ENCODE measurements at places on chromosomes 16 and 17.

DNA sequence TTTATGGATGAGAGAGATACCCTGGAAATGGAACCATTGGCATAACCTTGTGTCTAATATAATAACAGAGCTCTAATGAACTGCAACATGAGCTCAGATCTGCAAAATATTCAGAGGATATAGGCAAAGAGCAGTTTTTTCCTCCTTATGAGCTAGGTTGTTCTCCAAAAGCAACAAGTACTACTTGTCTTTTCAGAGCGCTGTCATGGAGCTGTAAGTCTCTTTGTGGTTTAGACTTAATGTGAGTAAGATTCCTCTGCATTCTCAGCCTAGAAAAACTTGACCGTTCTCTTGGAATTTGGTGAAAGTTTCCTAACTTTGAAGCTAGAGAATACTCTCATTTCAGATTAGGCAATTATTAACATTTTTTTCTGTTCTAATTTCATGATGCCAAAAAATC, 85.2 kb downstream of the FTO start:
- no peak for DNase-seq

DNA sequence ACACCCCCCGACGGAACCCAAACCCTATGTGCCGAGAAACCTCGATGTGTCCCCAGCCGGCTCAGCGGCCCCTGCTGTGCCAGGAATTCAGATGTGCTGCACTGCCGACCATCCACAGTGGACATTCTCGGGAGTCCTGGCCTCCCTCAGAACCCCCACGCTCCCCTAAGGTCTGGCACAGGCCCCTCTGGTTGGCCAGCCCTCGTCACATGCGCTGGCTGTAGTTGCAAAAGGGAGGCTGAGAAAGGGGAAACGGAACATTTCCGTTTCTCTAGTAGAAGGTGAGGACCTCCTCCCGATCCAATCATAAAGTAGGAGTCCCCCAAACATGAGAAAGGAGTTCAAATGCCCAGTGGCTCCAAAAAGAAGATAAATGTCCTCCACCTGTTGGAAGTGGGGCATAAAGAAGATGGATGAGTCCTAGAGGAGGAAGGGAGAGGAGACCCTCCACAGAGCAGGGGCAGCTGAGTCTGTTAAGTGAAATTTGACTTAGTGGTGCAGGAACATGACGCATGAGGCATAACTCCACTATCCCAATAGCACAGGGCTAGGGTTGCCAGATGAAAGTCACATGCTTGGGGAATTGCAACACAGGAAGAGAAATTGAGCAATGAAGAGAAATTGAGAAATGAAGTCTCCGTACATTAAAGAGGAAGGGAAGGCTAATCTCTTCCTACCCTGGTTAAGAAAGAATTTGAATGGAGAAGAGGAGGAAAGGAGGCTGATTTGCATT, 49.3 kb upstream of the WSB1 start:
- no peak for DNase-seq

- DNase-seq = no peak
Measured at GRCh38 chr17:76683011-76683755, 27.6 kb downstream of the MXRA7 start.

DNA sequence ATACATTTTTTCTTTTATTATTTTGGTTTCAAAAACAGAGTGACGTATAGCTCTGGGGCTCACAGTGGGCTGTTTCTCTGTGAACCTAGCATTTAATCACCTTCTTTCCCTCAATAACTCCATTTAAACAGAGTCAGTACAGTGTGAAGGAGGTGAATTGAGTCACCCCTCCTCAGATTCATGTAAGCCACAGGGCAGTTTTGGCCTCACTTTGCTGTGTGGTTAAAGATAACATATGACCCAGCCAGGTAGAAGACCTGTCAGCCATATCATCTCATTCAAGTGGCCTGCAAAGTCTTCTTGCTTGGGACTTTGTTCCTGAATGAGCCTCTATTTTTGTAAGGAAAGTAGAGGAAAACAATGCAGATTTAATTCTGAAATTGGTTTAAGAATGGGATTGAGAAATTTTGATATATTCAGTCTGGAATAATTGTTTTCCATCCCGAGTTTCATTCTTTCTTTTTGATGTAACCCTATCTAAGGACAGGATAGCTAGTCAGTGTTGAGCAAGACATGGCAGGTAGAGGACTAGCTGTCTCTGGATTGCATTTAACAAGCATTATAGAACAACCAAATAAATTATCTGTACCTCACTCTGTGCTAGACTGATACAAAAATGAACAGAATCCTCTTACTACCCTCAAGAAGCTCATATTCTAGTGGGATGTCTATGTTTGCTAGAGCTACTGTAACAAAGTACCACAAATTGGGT, 13.1 kb downstream of the MAP2K6 start:
- no peak for DNase-seq

- no peak for DNase-seq
Measured at GRCh38 chr17:47801176-47801765, 20.3 kb downstream of the OSBPL7 start.

DNA sequence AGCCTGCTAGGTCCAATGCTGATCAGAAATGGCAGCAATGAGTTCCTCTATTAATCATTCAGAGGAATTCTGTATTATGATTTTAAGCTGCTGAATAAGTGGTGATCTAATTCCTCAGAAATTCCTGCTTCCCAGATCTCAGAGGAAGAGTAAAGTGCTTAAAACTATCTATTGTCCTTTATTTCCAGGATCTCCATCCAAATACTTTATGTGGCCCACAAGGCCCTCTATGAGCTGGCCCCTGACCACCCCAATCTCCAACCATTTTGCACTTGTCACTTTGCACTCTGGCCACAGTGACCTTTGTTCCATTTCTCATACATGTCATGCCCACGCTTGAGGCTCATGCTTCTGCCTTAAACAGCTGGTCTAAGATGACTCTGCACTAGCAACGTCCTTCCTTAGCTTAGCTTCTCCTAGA, 93.7 kb downstream of the CA10 start:
- DNase-seq = no peak

DNA sequence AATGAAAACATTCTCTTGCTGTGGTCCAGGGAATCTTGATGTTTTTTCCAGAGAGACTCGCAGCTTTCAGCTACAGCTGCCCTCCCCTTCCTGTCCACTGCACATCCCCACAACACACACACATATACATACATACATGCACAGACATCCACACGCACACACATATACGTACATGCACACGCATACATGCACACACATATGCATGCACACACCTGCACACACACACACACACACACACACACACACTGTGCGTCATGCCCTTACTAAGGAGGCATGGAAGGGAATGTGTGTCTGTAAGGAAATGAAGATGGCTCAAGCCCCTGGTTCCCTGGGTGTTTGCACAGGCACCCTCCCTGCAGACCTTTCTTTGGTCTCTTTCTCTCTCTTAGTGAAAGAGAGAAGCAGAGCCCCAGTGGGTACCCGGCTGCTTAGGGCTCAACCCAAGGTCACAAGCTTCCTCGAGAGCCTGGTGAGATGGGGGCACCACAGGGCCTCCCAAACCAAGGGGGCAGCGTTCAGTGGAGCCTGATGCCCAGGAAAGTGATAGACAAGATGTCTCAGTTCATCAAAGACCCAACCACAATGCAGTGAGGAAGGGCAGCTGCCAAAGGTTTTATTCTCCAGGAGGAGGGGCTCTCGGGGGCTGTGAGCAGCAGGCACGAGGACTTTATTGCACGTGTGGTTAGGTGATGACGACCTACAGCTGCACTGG, 33.3 kb downstream of the TNFRSF13B start:
- no peak for DNase-seq

DNA sequence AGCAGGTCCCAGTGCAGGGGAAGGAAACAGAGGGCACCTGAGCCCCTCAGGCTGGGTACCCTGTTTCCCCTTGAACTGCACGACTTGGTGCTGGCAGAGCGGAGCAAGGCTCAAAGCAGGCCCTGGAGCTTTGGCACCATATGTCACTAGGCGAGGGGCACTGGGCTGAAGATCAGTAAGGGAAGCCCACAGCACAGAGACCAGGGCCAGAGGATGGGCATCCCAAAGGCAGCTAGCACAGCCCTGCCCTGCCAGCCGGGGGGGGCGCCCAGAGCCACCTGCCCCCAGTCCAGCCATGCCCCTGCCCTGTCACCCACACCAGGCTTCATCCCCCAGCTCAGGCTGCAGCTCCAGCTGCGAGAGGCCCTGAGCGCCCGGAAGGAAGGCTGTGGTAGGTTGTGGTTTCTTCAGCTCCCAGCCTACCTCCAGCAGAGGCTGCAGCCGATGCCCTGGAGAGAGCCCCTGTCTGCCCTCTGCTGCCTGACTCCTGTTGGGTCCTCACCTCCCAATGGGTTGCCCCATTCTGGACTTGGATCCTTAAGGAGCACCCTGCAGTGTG, 10.9 kb downstream of the NHERF1 start:
- DNase-seq = no peak

DNA sequence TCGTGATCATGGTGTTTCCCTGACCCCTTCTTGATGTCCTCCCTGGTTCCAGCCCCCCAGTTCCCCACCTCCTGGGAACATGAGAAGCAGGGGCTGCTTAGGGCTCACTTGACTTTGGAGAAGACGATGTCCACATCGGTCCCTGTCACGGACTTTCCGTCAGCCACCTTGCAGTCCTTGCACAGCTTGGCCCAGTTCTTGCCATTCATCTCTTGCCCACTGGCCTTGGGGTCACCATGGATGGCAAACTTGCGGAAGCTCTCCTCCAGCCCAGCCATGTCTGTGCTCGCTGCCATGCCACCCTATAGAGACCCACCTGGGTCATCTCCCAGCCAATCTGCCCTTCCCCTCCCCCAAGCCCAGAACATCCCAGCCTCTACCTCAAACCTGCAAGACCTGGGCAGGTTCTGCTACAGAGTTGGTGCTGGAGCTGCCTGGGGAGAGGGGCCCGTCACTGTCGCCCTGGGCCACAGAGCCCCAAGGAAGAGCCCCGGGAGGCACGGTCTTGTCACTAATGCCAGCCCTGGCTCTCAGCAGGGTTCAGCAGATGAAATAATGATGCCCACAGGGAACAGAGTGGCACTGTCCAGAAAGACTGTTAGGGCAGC, 2.4 kb downstream of the TPPP3 start:
- no peak for DNase-seq

DNA sequence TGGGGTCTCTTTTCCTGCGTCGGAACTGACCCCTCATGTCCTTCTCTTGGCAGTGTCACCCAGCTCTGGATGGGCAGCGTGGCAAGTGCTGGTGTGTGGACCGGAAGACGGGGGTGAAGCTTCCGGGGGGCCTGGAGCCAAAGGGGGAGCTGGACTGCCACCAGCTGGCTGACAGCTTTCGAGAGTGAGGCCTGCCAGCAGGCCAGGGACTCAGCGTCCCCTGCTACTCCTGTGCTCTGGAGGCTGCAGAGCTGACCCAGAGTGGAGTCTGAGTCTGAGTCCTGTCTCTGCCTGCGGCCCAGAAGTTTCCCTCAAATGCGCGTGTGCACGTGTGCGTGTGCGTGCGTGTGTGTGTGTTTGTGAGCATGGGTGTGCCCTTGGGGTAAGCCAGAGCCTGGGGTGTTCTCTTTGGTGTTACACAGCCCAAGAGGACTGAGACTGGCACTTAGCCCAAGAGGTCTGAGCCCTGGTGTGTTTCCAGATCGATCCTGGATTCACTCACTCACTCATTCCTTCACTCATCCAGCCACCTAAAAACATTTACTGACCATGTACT, 13.2 kb downstream of the IGFBP4 start:
- DNase-seq = no peak

DNA sequence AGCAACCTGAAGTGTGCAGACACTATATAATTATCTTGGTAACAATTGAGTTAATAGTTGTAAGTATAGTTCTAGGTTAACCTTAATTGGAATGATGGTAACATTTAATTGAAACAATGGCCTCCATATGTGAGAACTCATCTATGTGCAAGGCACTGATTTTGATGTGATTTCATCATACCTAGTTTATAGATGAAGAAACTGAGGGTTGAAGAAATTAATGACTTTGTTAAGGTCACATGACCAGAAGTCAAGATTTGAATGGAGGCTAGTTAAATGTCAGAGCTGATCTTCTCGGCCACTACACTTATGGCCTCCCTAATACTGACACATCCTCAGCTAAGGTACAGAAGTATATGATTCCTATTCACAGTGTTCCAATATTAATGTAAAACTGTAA, 128.2 kb upstream of the PSMD7 start:
- DNase-seq = no peak

GRCh38 chr17:53150101-53150698, 672.5 kb upstream of the KIF2B start:
- peak; percentile 4 for DNase-seq

DNA sequence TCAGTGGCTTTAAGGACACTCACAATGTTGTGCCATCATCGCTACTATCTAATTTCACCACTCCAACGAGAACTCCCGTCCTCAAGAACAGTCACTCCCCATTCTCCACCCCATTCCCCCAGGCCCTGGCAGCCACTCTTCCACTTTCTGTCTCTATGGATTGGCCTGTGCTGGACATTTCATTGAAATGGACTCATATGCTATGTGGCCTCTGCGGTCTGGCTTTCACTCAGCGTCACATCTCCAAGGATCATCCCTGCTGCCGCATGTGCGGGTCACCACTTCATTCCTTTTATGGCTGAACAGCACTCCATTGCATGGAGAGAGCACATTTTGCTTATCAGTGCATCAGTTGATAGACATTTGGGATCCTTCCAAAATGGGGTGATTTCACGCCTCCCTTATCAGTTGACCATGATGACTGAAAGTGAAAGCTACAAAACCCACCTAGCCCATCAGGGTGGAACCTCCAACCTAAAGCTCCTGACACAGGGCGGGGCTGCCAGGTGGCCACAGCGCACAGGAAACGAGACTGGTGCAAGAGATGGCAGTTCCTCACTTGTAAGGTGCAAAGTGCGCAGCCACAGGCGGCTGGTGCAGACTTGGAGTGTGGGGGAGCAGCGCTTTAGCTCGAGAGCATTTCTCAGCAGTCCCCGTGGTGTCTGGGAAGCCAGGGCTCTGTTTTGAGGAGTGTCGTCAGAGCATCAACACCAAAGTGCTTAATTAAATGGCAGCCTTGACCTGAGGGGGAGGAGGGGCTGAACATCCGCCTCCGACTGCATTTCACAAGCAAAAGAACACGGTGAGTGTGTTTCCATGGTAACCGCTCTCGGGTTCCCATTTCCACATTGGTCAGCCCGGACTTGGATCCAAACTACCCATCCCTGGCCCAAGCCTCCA, 23.8 kb downstream of the COTL1 start:
- DNase-seq = no peak

DNA sequence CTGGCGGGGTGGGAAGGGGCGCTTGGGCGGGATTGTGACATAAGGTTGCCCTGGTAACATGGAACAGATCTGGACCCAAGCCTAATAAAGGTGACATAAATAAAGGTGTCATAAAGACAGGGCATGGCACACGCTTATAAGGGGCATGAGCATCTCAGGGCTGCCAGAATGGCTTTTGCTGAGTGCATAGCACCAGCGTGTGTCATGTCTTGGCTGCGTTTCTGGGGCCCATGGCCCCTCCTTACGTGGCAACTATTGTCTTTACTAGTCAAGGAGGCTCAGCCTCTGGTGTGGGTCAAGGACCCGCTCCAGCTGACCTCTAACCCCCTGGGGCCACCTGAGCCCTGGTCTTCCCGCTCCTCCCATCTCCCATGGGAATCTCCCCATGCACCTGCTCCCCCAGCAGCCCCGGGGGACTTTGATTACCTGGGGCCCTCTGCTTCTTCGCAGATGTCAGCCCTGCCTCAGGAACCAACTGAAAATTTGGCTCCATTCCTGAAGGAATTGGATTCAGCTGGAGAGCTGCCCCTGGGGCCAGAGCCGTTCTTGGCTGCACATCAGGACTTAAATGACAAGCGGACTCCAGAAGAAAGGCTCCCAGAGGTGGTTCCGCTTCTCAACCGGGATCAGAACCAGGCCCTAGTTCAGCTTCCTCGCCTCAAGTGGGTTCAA, 13.9 kb downstream of the LRRC37B start:
- DNase-seq = no peak

Measured in NCI-H446 (cell line).